Activated B cell treated with CpG ODN at 0.5 μM for 24 hours (primary cell): ENCODE measurements at places on chromosomes 16 and 17. TPM values are rescaled to one million over a fixed set of nuclear protein-coding genes. Genes with fewer than 3 reads are reported as not detected.

Gene XAF1
- 50.4 and 62.5 TPM in 2 replicates for total RNA-seq

Gene TAT
- not detected in 2 replicates for total RNA-seq

Gene BAIAP2
- total RNA-seq: 5.3 and 6.8 TPM in 2 replicates

Gene SLC5A2
- total RNA-seq: not detected in 2 replicates

Gene NKD1
- total RNA-seq: 0.49 and 1.5 TPM in 2 replicates

Gene ATP5PD
- 158 and 181 TPM in 2 replicates for total RNA-seq

Gene KCNJ18
- not detected in 2 replicates for total RNA-seq

Gene PLEKHH3
- 0.80 and 1.4 TPM in 2 replicates for total RNA-seq

Gene TMEM235
- total RNA-seq: not detected in 2 replicates

Gene SLC47A1
- total RNA-seq: 0.11 and 0.44 TPM in 2 replicates

Gene CALCOCO2
- 115 TPM in 2 replicates for total RNA-seq

Gene GINS2
- 6.0 and 6.8 TPM in 2 replicates for total RNA-seq

Gene KRT15
- not detected in 2 replicates for total RNA-seq

Gene CHP2
- not detected in 2 replicates for total RNA-seq

Gene NOD2
- total RNA-seq: 2.9 and 3.7 TPM in 2 replicates

- no peak for DNase-seq
Measured at GRCh38 chr16:84517366-84517765, 12.9 kb upstream of the MEAK7 start.

- DNase-seq: no peak
Measured at GRCh38 chr17:8392274-8392673, 5.4 kb downstream of the RNF222 start.

- DNase-seq: no peak
Measured at GRCh38 chr17:35089586-35090296, 26.2 kb upstream of the RFFL start.

- no peak for DNase-seq
Measured at GRCh38 chr17:72184805-72185204, 64.0 kb downstream of the SOX9 start.

- no peak for DNase-seq
Measured at GRCh38 chr16:12295395-12295794, 318.9 kb downstream of the SNX29 start.

GRCh38 chr17:4594931-4595684 lies 10.8 kb downstream of the SMTNL2 start:
- no peak for DNase-seq

- DNase-seq: no peak
Measured at GRCh38 chr17:17541640-17542001, 45.4 kb upstream of the RASD1 start.

GRCh38 chr17:9419932-9420453 lies 155.6 kb downstream of the STX8 start:
- no peak for DNase-seq

- no peak for DNase-seq
Measured at GRCh38 chr17:18377437-18378204, at the start of gene EVPLL. TSS of gene EVPLL (plus strand) at chr17:18377778. CDS start at chr17:18380938, 3,160 bp downstream.

GRCh38 chr17:38620551-38621277 lies 15.0 kb upstream of the SRCIN1 start:
- no peak for DNase-seq

DNA sequence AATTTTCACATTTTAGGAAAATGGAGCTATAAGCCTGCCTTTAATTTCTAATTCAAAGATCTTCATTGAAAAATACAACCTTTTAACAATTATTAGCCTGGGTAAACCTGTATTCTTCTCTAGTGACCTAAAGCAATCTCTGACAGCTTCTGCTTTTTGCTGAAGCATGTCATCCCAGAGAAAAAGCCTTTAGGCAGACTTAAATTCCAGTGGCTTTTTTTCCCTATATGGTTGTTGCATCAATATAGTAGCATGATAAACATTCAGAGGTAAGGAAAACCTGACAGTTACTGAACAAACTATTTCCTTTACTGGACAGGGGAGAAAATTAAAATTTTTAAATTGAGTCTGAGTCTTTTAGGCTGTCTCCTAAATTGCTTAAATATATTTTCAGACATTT lies 7.8 kb upstream of the EVI2A start:
- no peak for DNase-seq

GRCh38 chr16:72604375-72604774 lies 432.4 kb upstream of the PMFBP1 start:
- DNase-seq: no peak

GRCh38 chr16:27230562-27231001 lies 27.3 kb downstream of the KDM8 start:
- peak; percentile 41 for DNase-seq

DNA sequence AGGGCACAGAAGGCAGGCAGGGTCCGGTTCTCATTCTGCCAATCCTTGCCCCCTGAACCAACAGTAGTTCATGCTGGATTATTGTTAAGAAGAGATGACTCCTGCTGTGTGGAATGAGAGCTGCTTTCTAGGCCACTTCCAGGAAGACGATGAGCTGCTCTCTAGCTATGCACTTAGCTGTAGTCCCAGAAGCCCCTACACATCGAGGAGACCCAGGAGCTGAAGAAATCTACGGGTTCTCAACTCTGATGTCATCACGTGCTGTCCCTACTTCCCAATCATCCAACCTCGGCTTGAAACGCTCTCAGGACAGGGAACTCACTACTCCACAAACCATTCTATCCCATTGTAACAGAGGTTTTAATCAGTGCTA lies 29.0 kb upstream of the EMP2 start:
- DNase-seq: no peak

GRCh38 chr17:53588317-53588716 lies 234.4 kb upstream of the KIF2B start:
- no peak for DNase-seq

GRCh38 chr17:50459756-50460155 lies 8.9 kb downstream of the CHAD start:
- DNase-seq: no peak

GRCh38 chr17:76145231-76146052 lies 4.4 kb upstream of the FOXJ1 start:
- DNase-seq: no peak

- peak; percentile 26 for DNase-seq
Measured at GRCh38 chr17:78497115-78497540, 80.1 kb downstream of the DNAH17 start.

DNA sequence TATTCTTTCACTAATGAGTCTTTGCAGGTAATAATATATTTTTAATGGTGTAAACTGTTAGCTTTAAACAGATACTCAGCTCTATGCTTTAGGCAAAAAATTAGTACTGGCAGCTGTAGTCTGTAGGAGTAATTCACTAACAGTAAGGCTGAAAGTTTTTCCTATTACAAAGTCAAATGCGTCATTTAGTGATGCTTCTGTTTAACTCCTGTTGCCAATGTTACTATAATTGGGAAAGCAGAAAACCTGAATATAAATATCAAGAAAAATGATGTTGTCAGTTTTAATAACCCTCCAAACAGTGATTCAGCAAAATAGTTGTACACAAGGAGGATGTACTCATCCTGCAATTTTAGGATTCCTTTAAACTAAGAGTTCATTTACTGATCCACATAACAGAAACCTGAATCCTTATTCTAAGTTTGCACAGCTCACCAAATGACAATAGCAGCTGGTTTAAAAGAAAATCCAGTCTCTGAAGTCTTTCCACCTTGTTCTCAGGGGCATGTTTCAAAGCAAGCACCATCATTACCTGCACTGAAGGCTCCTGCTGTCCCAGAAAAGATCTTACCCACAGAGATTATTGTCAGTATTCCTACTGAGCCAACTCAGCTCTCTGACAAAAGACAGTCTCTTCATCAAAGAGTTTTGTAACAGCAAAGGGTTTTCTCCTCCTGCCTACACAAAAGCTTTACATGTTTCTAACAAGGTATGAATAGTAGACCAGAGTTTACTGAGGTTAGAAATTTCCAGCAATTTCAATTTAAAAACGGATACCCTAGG lies 4.2 kb downstream of the CDR2 start:
- no peak for DNase-seq

GRCh38 chr17:39962642-39963220 lies at the start of gene GSDMA:
TSS of gene GSDMA (plus strand) at chr17:39963004. CDS start at chr17:39965688, 2,684 bp downstream.
- no peak for DNase-seq

DNA sequence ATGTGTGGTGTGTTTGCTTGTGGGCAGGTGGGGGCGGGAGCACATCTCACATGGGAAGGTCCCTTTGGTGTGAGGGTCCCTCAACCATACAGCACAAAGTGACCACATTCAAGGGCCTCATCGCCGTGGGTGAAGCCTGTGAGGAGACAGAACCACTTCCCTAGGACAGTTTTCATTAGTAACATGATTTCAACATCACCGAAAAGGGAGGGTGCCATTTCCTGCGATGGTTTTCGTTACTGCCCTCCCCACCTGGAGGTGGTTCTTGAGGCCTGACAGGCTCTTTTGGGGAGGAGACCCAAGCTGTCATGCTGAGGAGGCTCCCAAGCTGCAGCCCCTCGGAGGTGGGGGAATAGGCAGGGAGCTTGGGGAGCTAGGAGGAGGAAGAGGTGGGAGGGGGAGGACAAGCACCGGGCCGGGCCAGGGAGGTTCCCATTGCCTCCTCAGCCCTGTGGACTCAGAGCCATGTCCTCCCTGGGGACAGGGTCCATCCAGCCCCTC lies 9.5 kb downstream of the CD300LB start:
- DNase-seq: peak; percentile 13

DNA sequence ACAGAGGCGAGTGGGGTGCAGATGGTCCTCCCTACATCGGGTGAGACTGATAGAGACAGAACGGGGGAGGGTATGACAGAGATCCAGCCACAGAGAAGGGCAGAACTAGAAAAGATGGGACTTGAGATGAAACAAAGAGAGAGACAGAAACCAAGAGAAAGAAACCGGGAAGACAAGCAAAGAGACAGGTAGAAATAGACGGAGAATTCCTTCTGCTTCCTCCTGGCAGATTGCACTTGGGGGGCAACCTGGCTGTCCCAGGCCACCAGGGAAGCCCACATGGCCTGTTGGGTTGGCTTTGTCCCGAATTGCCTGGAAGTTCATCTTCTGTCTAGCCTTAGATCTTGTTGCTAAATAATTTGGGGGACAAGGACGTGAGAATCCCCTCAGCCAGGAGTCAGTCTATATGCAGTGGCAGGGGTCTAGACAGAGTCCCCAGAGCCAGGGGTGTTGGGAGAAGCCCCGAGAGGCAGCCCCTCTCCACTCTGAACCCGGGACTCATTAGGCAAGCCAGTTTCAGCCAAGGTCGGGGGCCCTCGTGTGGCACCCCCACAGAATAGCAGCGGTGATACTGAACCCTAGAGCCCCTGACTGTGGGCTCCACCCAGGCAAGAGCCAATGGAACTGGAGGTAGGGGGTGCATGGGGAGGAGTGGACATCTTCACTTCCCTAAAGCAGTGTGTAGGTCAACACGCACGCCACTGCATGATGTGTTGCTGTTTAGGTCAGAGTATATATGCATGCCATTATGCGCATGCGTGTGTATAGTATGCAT lies 627 bp upstream of the TSPOAP1 start:
- peak; percentile 75 for DNase-seq

- no peak for DNase-seq
Measured at GRCh38 chr16:11639925-11640899, 28.0 kb upstream of the SNN start.

DNA sequence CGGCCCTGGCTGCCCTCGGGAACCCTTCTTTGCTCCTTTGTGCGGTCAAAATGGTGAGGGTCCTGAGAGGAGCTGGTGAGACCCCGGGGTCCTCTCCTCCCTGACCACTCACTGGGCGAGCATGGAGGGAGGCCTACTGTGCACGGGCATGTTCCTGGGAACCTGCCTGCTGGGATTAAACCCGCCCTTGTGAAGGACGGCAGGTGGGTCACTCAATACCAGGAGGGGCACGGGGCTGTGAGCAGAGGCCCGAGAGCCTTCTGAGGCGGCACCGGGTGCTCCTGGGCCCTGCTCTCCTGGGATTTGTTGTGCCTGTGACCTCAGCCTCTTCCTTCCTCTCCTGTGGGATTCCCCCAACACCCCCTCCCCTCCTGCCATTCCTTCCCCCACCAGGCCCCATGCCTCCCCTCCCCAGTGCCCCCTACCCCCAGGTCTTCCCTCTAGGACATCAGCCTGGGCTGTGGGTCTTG lies 19.7 kb downstream of the METRNL start:
- no peak for DNase-seq

GRCh38 chr16:53370827-53371226 lies 63.4 kb upstream of the RBL2 start:
- no peak for DNase-seq
